ENCODE measurements at places on chromosomes 7 and 10.

GRCh38 chr7:149723795-149724495 is 49.4 kb downstream of the ZNF467 start:
- no peak for DNase-seq

DNA sequence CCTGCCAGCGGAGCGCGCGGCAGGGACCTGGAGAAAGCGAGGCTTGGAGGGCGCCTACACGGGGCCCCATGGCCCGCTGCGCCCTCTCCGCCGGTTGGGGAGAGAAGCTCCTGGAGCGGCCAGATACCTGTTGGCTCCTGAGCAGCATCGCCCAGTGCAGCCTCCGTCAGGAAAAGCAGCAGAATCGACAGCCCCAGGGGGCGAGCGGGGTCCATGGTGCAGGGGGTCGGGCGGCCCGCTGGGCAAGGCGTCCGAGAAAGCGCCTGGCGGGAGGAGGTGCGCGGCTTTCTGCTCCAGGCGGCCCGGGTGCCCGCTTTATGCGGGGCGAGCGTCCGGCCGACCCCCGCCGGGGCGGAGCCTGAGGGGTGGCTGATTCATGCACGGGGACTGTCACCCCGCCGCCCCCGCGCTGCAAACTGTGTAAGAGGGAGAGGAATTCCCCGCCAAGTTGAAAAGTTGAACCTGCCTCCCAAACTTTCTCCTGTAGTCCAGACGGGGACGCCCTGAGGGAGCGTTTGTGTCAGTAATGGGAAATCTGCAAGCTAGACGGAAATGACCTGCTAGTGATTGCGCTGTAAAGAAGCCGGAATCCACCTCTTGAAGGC is at the start of gene TFPI2:
TFPI2 (minus strand) TSS at position 290 of the 605 bp plus-strand sequence; CDS start at position 215, 75 bp downstream.
- DNase-seq, result peak; percentile 63

- no peak for DNase-seq
Observed at GRCh38 chr10:129621693-129622092, 154.7 kb downstream of the MGMT start.

GRCh38 chr10:27258838-27259812 is 18.5 kb upstream of the ACBD5 start:
- DNase-seq, result peak; percentile 70

- peak; percentile 82 for DNase-seq
Observed at GRCh38 chr7:128361411-128362379, at the start of gene PRRT4. Gene PRRT4, minus strand, starts transcription at chr7:128361690.

- no peak for DNase-seq
Observed at GRCh38 chr7:158130023-158130409, 457.6 kb downstream of the PTPRN2 start.

DNA sequence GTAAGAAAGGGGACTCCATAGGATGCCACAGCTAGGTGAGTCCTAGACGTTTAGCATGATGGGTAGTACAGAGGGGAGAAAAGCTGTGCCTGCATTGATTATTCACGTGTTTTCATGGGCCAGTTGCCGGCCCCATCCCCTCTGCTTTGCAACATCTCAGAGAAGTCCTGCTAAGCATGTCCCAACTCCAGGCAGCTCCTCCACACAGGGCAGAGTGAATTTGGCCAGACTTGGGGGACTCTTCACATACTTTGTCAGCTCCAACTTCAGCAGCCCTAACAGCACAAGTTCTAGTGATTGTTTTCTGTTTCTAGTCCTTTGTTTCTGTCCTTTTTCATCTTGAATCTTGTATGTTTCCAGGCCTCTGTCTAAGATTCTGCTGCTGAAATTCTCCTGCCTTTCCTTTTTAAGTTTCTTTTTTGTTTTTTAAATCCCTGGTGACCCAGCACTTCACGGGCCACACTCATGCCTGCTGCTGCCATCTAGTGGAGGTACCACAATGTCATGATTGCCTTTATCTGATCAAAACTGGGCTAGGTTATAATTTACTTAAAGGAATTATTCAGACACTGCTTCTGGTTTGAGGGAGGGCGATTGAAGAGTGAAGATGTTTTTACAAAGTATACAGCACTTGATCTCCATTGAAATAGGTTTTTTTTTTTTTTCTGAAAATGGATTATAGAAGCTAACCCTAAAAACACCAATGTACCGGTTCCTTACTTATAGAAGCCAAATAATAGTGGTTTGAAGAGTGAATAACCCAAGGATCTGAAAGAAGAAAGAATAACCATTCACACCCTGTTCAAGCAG is 276.9 kb downstream of the CSTF2T start:
- DNase-seq, result peak; percentile 66

GRCh38 chr7:125055376-125055775 is 125.8 kb upstream of the POT1 start:
- no peak for DNase-seq

- no peak for DNase-seq
Observed at GRCh38 chr10:48765527-48765926, 80.9 kb downstream of the WDFY4 start.

DNA sequence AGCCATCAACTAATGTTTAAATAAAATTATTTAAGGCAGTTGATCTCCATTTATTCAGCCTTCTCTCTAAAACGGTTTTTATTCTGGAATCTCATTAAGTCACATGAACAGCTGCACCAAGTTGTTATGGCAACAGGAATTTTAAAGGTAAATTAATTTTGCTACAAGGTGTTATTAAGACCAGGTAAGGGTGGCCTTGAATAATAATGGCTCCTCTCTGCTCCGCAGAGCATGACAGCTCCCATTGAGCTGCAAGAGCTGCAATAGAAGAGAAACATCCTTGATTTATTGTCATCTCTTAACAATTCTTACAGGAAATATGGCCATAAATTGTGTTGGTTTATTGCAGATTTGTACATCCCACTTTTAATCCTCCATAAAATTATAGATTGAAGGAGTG is 165.8 kb downstream of the KLF6 start:
- DNase-seq, result no peak

DNA sequence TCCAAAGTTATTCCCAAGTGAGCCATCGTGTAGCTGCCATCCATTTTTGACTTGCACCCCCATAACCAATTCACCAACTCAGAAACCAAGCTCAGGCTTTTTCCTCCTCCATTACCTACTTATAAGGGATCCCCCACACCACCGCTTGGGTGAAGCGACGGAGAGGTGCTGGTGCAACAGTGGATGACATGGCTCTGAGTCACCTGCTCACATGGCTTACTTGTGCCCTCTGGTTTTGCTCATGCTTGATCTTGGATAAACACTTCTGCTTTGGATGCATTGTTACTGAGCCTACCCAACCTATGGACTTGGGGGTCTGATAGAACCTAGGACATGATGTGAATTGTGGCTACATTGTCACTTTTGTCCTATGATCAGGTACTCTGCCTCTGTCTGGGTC is 12.0 kb upstream of the AKR1B1 start:
- no peak for DNase-seq

DNA sequence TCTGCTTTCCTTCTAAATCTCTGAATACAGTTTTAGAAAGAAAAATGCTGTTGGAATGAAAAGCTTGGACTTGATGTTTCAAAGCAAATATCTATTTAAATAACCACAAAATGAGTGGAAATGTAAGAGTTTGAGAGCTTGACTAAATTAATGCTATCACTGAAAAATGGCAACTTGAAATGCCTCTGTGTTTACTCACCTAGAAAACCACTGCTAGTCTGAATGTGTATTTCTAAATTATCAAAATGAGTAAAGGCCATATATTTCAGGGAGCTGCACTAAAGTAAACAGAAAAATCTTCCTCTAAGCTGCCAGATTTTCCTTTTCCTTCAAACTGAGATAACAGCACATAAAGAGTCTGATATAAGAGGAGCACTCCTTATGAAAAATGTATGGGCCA is 87.9 kb downstream of the DPY19L1 start:
- no peak for DNase-seq

GRCh38 chr10:49123981-49124950 is 8.9 kb upstream of the VSTM4 start:
- DNase-seq, result no peak

DNA sequence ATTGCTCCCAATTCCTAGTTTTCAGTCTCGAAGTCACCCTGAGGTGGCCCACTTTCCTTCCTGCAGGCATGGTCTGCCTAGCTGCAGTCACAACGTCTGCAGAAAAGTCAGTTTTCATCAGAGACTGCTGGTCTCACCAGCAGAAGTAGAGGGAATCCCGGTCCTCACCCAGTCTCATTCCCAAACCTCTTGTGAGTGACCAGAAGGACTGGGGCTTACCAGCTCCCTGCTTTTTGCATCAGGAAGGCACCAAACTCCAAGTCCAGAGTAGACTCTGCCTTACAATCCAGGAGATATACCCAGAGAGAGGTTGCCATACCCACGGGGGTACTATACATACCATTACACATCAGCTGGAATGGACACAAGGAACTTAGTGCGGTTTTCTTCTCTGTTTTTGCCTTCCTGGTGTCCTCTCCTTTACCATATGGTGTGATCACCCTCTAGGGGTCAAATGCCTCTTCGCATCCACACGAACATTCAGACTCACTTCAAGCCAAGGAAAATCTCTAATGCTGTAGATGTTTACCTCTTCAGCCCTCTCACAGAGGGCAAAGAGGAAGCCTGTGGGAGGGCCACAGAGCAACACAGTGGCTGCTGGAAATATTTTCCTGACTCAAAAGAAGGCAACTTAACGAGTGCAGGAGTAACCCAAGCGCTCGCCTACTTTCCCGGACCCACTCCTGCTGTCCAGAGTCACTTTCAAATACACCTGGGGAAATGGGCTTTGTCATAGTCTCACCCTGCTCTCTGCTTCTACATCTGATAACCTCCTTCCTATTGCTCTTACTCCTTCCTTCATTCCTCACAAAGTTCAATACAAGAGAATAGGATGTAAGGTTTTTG is 220.9 kb downstream of the C7orf25 start:
- peak; percentile 79 for DNase-seq

- no peak for DNase-seq
Observed at GRCh38 chr10:110267276-110267675, 37.4 kb downstream of the SMNDC1 start.

GRCh38 chr7:129144834-129145668 is 544 bp downstream of the TSPAN33 start:
- no peak for DNase-seq

GRCh38 chr7:13189668-13190067 is 502.2 kb downstream of the ARL4A start:
- DNase-seq, result no peak

DNA sequence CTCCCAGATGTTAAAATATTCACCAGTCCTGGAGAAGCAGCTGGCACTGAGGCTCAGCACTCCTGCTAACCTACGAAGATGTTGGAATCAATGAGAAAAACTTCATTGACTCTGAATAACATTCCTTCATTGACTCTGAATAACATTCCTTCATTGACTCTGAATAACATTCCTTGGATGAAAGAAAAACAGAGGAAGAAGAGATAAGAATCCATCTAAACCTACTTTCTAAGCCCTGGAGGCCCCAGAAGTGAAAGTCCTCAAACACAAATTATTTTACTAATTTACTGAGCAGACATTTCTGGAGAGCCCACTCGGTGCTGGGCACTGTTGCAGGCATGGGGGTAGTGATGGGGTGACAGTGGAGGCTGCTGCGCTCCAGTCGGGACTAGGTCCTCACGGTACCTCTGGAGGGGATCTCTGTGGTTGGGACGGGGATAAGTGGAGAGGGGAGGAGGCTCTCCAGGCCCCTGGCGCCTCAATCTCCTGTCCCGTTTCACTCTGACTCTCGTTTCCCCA is 254.1 kb downstream of the WDR37 start:
- peak; percentile 36 for DNase-seq

- no peak for DNase-seq
Observed at GRCh38 chr7:46515844-46516590, 594.9 kb upstream of the IGFBP3 start.

DNA sequence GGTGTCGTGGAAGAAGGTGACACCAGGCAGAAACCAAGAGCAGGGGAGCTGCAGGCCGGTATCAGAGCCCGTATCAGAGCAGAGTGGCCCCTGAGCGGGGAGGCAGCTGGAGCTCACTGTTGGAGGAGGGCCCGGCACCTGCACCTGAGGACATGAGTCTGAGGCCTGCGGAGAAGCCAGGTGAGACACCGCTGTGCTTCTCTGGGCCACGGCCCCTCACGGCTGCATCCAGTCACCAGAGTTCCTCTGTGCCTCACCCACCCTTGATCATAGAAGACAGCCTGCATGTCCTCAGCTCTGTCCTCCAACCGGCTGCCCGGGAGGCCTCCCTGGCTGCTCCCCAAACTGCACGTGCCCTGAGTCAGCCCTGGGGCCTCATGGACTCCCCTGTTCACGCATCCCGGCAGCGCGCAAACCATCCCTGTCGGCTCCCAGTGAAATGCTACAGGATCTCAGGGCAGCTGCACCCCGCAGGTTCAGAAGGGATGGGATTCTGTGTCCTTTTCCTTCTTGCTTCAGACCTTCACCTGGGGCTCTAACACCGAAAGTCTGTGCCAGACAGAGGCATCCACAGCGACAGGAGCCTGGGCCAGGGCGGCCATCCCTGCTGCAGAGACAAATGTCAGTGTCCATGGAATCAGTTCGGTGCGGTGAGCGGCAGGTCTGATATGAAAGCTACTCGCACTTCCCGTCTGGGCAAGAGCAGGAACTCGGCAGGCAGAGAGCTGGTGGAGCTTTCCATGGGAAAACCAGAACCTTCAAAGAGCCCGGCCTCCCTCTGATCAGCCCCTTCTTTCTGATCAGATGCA is 111.9 kb upstream of the FAM20C start:
- DNase-seq, result no peak

- peak; percentile 13 for DNase-seq
Observed at GRCh38 chr7:102934239-102934638, 21.4 kb downstream of the LRRC17 start.

DNA sequence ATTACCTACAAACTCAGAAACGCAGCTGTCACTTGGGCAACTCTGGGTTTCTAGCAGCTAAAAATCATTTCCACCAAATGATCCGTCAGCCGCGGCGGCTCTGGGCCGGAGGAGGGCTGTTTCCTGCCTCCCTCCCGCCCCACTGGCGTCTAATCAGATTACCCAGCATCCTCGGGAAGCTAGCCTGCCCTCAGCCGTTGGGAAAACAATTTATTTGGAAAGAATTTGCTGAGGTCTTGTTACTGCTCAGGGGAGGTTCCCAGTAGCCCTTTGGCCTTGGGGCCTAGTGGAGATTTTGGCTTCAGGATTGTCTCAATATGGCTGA is 65.0 kb upstream of the ADGRA1 start:
- DNase-seq, result peak; percentile 28

GRCh38 chr10:51892965-51893658 is 193.7 kb upstream of the CSTF2T start:
- peak; percentile 83 for DNase-seq

- no peak for DNase-seq
Observed at GRCh38 chr10:125407000-125407502, 246.7 kb upstream of the CTBP2 start.

DNA sequence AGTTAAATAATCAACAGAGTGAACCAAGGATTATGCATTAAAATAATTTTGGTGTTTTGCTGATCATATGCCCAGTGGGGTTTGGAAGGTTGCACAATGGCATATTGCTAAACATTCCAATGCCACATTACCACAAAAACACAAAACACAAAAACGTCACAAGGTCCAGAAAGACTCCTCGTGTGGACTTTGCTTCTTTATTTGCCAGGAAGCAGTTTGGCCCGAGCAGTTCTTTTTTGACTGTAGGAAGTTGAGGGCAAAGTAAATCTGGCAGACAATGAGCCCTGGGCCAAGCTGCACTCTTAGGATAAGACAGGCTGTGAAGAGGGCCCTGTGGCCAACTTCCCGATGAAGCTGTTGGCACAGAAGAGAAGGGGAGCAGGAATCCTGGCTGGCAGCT is 39.2 kb upstream of the SLC35B4 start:
- no peak for DNase-seq

All from neural progenitor cell (in vitro differentiated cells).